ENCODE measurements at places on chromosomes 6 and 20.

GRCh38 chr6:11196511-11197174 is 35.8 kb downstream of the NEDD9 start:
- no peak for DNase-seq

GRCh38 chr6:25446830-25447569 is 167.8 kb downstream of the CARMIL1 start:
- DNase-seq, result no peak

- DNase-seq, result no peak
Measured at GRCh38 chr6:139752086-139752485, 377.6 kb upstream of the CITED2 start.

DNA sequence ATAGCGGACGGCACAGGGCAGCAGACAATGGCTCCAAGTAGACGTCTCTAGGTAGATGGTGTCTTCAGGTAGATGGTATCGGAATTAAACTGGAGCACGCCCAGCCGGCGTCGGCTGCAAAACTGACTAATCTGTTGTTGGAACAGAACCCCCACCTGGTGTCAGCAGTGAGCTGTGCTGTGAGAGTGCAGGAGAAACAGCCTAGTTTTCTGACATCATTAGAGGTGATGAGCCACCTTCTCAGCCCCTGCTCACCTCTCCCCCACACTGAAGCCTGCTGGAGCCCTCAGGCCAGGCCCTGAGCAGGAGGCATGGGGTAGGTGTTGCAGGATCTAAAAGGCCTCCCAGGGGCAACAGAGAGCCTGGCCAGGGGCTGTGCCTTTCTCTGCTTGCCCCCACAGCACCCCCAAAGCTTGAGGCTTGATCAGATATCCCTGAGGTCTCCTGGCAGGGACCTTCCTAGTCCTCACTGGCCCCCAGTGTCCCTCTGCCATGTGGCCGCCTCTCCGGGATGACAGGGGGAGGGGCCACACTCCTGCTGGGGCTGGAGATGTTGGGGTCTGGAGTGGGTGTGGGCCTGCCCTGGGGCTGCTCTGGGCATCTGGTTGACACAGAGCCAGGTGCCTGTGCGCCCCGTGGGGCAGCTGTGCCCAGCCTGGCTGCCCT is 6.9 kb upstream of the HELZ2 start:
- peak; percentile 39 for DNase-seq

- DNase-seq, result no peak
Measured at GRCh38 chr6:56637640-56638039, 5.0 kb downstream of the DST start.

DNA sequence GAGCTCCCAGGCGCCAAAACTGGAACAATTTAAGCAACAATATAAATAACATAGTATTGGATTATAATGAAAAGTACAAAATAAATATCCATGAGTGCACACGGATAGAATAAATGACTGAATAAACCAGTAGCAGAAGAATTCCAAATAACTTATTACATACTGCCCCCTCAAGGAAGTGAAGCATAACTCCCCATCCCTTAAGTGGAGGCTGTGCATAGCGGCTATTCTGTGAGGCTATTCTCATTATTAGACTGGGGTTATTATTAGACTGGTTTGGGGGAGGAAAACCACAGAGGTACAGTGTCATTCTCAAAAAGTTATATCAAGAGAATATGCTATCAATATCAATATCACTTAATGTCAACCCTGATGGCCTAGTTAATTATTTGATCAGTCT is 94.4 kb upstream of the SIRPA start:
- DNase-seq, result no peak

GRCh38 chr6:33418690-33419291 is 884 bp upstream of the CUTA start:
- no peak for DNase-seq

GRCh38 chr6:51578362-51578761 is 509.1 kb downstream of the PKHD1 start:
- no peak for DNase-seq

- no peak for DNase-seq
Measured at GRCh38 chr20:36109251-36109947, 45.1 kb upstream of the EPB41L1 start.

- DNase-seq, result no peak
Measured at GRCh38 chr20:433300-433975, 25.3 kb downstream of the RBCK1 start.

GRCh38 chr6:136963259-136963658 is 41.2 kb downstream of the SLC35D3 start:
- no peak for DNase-seq

- DNase-seq, result no peak
Measured at GRCh38 chr6:121158438-121158837, 175.8 kb downstream of the TBC1D32 start.

- DNase-seq, result no peak
Measured at GRCh38 chr20:41014561-41015088, 14.0 kb upstream of the TOP1 start.

- no peak for DNase-seq
Measured at GRCh38 chr6:143206550-143206949, 145.9 kb downstream of the AIG1 start.

- DNase-seq, result no peak
Measured at GRCh38 chr20:31956556-31957526, 5.0 kb upstream of the PDRG1 start.

- DNase-seq, result no peak
Measured at GRCh38 chr6:146601352-146601751, 2.6 kb downstream of the ADGB start.
